ENCODE measurements at places on chromosomes 13 and 19.

GRCh38 chr13:22517544-22517943, 663.2 kb upstream of the SGCG start:
- DNase-seq, result no peak

DNA sequence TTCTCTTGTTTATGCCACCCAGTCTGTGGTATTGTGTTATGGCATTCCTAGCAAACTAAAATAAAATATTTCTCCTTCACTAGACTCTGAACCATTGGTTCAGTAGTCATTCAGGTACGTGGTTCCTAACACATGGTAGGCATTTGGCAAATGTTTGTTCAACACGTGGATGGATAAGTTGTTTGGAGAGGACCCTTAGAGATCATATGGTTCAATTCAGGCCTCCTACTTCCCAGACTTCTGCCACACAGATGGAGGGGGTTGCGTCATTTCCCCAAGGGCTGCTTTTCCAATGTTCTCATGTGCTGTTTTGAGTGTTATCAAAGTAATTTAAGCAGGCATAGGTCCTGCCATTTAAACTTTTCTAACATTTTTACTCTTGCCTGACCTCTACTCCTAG, 6.7 kb downstream of the CXCL17 start:
- no peak for DNase-seq

DNA sequence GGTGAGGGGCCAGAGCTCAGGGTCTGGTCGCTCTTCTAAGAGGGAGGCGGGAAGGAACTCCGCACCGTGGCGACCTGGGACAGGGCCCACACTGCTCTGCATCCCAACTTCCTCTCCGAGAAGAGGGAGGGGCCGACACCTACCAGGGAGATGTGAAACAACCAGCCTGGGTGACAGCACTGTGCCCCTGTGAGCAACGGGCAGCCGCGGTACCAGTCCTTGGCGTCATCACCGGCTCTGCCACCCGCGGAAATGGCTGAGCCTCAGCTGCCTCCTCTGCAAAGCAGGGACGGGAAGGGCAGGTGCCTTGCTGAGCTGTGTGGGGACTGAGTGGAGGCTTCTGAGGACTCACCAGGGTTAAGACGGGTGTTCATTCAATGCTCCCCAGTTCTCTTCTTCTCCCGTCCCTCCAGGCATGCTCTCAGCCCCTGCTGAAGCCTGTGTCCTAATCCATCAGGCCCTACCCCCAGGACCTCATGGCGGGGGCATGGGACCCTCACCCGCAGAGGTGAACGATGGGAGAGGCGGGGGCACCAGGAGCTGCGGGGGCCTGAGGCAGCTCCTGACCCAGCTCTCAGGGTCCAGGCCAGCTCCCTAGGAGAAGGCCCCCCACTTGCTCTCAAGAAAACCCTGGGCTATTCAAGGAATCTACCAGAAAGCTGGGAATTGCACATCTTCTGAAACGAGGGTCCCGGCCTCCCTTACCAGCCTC, 9.3 kb downstream of the ZNF787 start:
- peak; percentile 17 for DNase-seq

DNA sequence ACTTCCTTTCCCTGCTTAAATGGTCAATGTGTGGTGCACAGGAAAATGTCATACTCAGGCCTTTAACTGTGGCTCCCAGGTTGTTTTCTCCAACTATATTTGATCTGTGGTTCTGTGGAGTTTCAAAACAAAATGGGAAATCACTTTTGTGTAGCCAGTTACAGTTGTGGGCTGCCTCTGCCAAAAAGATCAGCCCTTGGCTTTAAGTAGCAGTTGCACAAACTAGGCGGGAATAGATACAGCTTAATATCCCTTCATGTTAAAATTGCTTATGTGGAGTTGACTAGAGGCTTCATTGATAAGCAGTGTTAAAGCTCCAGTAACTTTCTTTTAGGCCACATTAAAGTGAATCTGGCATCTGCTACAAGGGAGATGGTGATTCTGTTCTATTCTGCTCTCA, 284.8 kb downstream of the SHISA2 start:
- DNase-seq, result no peak

DNA sequence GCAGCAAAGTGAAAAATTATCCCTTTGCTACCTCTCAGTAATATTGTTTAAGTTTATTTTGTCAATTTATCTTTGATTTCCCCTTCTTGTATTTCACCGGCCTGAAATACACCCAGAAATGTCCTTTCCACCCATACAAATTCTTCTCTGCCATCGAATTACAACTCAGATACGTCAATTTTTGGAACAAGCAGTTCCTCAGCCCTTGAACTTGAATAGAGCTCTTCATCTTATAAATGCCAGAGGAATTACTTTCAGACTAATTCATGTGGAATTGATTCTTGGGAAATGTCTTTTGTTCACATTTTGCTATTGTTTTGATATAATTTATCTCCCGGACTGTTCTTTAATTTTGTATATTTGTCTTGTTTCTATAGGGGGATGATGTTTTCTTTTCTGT, 1359.3 kb upstream of the MIR17HG start:
- no peak for DNase-seq

- DNase-seq, result no peak
These were observed 169.3 kb downstream of the IER2 start for GRCh38 chr19:13319526-13319925.

DNA sequence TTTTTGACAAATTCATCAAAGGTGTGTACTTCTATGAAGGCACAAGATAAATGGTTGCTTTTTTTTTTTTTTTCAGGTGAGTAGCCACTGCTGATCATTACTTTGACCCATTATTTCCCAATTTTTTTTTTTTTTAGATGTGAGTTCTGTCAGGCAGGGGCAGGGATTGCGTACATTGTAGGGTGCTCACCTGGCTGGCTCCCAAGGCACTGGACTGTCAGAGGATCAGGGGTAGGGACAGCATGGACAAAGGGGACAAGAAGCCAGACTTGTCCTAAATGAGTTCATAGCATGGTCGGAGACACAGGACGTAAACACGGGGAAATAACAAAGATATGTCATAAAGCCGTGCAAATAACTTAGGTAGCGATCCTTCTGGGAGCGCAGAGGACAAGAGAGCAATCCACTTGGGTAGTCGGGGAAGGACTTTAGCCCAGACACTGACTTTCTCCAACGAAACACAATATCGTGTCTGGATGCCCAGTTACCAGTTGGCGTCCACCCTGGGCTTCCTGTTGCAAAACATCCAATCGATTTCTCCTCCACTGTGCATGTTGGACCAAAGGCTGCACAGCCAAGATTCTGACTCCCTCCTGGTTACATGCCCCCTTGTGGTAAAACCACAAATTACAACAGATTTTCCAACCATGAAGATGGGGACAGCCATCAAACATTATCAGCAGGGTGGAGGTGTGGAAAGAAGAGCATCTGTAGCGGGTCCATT, 27.5 kb upstream of the KATNAL1 start:
- DNase-seq, result no peak

DNA sequence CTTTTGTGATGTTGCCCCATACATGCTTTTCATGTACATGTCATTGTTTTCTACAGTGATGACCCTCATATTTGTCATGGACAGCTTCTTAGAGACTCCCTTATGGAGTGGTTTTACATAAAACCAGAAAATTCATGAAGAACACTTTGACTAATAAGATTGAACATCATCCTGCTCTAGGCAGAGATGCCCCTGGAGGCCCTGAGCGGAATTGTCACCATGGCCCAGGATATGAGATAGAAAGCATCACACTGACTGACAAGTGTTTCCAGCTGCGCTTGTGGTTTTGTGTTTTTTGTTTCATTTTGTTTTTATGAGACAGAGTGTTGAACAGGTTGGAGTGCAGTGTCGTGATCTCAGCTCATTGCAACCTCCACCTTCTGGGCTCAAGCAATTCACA, 22.2 kb downstream of the ZNF701 start:
- DNase-seq, result no peak
